ENCODE measurements at places on chromosomes 6 and 20. TPM values are rescaled to one million over a fixed set of nuclear protein-coding genes. Genes with fewer than 3 reads are reported as not detected.

GRCh38 chr6:21842875-21843645 is 249.5 kb downstream of the SOX4 start:
- DNase-seq: no peak

GRCh38 chr6:115838763-115839401 is 221.8 kb downstream of the FRK start:
- DNase-seq: no peak

DNA sequence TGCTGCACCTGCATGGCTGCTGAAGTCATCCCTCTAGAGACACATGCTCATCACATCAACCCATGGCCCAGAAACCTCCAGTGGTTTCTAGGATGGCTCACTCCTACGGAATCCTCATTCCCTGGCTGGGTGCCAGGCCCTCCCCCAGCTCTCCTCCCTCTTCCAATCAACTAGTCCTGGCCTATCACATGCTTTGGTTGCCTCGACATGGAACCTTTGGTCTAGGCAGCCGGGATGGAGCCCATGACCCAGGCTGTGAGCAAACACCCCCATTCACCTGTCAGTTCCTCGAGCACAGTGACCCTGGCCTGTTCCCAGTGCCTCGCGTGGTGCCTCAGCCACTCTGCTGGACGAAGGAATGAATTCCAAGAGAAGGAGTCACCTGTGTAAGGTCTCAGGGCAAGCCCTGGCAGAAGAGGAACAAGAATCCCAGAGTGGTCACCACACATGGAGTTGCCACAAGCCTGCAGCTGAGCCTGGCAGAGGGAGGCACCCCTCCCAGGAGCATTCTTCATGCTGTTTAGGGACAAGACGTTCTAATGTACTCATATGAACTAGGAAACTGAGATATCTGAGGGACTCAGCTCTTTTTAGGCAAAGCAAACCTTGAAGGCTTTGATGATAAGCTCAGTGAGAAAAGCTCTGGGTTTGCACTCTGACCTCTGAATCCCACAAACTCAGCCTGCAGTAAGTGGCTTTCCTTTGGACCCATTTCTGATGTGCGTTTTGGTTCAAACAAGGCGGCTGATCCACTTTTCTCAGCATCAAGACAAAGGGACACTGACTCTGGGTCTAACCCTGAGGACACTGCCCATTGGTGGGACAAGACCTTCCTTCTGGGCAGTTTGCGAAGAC is 40.2 kb downstream of the PPP1R3G start:
- no peak for DNase-seq

DNA sequence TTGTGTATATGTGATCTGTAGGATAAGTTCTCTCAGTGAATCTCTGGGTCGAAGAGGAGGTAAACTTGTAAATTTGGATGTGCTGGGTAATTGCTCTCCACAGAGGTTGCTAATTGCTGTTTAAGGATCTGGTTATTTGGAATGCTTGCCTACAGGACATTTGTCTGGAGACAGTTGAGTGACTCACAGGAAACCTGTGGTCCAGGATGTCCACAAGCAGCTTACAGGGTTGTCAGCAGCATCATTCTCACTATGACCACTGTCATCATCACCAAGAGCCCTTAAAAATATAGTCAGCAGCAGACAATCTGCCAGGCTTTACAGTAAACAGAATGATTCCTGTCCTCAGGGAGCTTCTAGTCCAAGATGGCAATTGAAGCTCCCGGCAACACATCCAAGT is 31.2 kb upstream of the KCNK5 start:
- DNase-seq: no peak

GRCh38 chr20:61030130-61030529 is 221.9 kb upstream of the CDH4 start:
- no peak for DNase-seq

GRCh38 chr6:53179961-53180651 is 31.5 kb upstream of the GCM1 start:
- peak; percentile 74 for DNase-seq

GRCh38 chr6:4953440-4953839 is 50.4 kb downstream of the RPP40 start:
- DNase-seq: no peak

- no peak for DNase-seq
Observed at GRCh38 chr6:143441680-143442545, 8.6 kb downstream of the ADAT2 start.

GRCh38 chr20:39282619-39283092 is 320.5 kb downstream of the DHX35 start:
- no peak for DNase-seq

GRCh38 chr20:44520881-44521280 is 989 bp downstream of the SERINC3 start:
- DNase-seq: no peak

GRCh38 chr6:63560801-63561287 is 11.4 kb upstream of the LOC128125822 start:
- no peak for DNase-seq

DNA sequence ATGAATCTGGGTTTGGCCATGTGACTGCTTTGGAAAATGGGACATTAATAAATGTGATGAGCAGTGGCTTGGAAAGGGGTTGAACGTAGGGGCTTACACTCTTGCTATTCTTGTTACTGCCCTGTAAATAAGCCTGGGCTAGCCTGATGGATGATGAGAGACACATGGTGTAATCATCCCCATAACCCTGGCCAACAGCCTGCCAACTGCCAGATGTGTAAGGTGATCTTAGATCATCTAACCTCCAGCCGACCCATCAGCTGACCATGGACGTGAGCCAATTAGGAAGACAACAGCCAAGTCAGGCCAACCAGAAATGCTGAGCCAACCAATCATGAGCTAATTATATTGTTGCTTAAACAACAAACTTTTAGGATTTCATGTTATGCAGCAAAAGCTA is 25.2 kb downstream of the FBXO30 start:
- DNase-seq: no peak

DNA sequence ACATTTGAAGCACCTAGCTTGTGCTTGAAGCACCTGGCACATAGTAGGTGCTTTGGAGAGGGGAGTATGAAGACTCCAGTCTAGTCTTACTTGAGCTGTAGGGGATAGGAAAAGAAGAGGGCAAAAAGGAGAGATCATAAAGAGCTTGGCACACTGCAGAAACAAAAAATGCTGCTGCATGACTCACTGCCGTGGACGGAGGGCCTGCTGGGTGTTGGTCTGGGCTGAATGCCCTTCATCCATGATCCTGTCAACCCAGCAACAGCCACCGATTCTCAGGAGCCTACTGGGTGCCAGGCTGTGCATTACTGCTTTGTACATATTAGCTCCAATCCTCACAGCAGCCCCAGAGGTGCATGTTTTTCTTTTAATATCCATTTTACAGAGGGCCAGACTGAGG is 6.0 kb downstream of the PDYN start:
- no peak for DNase-seq

DNA sequence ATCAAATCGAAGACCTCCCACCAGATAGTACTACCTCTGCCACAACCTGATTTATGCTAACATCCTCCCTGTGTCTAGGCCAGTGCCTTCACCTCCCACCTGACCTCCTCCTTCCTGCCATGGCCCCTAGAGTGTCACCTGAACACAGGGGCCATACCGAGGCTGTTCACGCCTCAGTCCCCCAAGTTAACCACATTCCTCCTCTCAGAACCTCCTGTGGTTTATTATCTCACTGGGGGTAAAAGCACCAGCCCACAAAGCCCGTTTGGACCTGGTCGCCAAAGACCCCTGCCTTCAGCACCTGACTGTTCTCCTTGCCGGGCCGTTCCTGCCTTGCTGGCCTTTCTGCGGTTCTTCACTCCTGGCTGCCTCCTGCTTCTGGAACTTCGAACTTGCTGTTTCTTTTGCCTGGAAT is 13.7 kb downstream of the MAS1 start:
- DNase-seq: no peak

- DNase-seq: no peak
Observed at GRCh38 chr6:56023829-56024228, 148.4 kb upstream of the BMP5 start.

- no peak for DNase-seq
Observed at GRCh38 chr6:118746825-118747174, 95.4 kb upstream of the CEP85L start.

DNA sequence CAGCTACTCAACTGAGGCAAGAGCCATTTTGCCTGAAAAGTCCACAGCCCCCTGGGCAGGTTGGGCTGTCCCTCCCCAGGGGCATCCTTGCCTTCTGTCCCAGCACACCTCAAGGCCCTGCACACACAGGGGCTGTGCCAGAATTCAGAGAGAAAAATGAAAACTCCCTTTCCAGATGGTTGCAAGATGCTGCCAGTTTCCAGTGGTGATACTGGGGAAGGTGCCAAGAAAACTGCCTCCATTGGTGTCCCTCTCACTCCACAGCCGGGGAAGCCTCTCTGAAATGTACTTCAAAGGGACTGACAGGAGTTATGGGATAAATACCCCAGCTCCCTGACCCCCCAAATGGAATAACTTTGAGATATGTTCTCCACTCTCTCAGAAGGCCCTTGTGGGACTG is 154.2 kb upstream of the MAFB start:
- DNase-seq: no peak

GRCh38 chr6:21999012-21999528 is 297.8 kb downstream of the PRL start:
- no peak for DNase-seq

- no peak for DNase-seq
Observed at GRCh38 chr20:41697861-41698559, 79.8 kb upstream of the CHD6 start.

DNA sequence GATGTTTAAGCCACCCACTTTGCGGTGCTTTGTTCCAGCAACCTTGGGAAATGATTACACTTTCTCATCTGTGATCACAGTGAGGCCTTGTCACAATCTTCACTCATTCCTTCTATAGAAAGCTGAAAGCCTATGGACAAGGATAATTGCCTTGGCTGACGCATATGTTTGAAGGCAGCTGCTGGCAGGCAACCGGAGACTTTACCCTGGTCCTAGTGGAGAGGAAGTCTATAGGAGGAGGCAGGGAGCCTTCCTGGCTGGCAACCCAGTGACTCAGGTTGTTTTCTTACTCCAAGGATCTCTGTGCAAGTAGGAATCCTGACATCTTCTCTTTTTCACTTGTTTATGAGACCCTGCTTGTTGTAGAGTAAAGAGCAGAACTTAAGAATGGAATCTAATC is 34.1 kb upstream of the ESR1 start:
- no peak for DNase-seq

The C6orf118 gene
- not detected for total RNA-seq

The WFDC2 gene
- 4.1 TPM for total RNA-seq

The SHLD1 gene
- total RNA-seq: 6.1 TPM

The PRICKLE4 gene
- 9.0 TPM for total RNA-seq

The BPI gene
- total RNA-seq: 2.3 TPM

The PLCB4 gene
- 23.4 TPM for total RNA-seq

The ZSCAN23 gene
- total RNA-seq: 6.5 TPM

The THBD gene
- 25.3 TPM for total RNA-seq

The CALHM5 gene
- 5.3 TPM for total RNA-seq

The RNF217 gene
- total RNA-seq: 43.5 TPM

The EFCAB8 gene
- total RNA-seq: 1.1 TPM

The OTOR gene
- not detected for total RNA-seq

The SLC18B1 gene
- total RNA-seq: 6.8 TPM

The RPS6KA2 gene
- total RNA-seq: 69.9 TPM

The PRDM1 gene
- total RNA-seq: 15.9 TPM

The MPIG6B gene
- 0.62 TPM for total RNA-seq

The FOXA2 gene
- total RNA-seq: not detected

Measured in sciatic nerve (tissue), 2 donors.